GM23248 (cell line): ENCODE measurements at places on chromosomes 3 and 15.

- DNase-seq: no peak
Observed at GRCh38 chr3:153553605-153553945, 391.5 kb downstream of the RAP2B start.

GRCh38 chr15:80559761-80560160, 135.3 kb upstream of the ABHD17C start:
- no peak for DNase-seq

DNA sequence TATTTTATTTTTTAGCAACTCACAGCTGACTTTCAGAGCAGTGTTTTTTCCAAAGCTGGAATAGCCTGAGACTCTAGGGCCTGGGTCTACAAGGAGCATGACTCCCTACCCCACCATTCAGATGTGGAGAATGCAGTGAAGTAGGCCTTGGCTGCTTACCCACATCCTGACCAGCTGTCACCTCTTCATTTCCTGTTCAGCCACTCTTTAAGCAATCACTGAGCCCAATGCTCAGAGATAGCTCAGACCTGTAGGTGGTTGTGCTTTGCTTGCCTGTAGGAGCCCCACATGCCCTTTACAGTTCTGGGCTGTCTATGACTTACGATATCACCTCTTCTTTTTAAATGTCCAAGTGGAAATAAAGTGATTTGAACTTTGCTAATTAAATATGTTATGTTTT, 148.1 kb downstream of the NEK11 start:
- DNase-seq: peak; percentile 9

DNA sequence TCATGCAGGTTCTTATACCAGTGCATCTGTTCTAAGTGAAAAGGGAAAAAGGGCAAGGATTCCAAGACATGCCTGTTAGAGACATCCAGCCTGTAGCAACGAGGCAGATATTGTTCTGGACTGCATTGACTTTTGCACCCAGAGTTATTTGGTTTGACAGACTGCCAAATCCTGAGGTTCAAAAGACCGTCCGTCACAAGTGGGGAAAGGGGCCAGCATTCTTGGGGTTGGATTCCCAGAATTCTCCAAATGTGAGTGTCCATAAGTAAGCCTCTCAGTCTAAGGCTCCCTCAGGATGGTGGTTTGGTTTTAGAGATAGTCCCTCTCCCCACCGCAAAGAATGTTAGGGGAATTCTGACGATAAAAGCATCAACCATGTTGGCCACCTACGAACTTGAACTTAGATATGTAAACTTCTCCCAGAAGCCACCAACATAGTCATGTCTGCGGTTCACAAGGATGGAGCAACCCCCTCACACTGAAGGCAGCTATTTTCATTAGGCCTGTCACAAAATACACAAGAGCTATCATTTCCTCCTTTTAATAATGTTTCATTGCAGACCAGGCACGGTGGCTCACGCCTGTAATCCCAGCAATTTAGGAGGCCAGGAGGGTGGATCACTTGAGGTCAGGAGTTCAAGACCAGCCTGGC, 13.6 kb upstream of the LACTB start:
- DNase-seq: peak; percentile 99

DNA sequence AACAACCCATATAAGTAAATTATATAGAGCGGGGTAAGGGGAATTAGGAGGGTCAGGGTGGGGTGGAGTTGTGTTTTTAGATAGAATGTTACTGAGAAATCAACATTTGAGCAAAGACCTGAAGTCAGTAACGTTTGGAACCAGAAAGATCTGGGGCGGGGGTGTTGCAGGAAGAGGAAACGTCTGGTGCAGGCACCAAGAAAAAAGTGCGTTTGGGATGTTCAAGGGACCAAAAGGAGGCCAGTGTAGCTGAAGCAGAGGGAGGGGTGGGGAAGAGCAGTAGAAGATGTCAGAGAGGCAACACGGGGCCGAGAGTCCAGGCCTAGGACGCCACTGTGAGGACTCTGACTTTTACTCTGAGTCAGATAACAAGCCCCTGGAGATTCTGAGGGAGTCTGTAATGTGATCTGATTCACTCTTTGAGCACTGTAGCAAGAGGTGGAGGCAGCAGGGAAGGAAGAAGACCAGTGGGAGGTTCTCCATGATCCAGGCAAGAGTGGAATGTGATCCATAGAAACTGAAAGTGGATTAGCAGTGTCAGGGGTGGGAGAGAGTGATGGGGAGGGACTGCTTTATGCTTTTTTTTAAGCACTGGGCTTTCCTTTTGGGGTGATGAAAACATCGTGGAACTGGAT, 179.3 kb upstream of the CHRM5 start:
- peak; percentile 69 for DNase-seq

DNA sequence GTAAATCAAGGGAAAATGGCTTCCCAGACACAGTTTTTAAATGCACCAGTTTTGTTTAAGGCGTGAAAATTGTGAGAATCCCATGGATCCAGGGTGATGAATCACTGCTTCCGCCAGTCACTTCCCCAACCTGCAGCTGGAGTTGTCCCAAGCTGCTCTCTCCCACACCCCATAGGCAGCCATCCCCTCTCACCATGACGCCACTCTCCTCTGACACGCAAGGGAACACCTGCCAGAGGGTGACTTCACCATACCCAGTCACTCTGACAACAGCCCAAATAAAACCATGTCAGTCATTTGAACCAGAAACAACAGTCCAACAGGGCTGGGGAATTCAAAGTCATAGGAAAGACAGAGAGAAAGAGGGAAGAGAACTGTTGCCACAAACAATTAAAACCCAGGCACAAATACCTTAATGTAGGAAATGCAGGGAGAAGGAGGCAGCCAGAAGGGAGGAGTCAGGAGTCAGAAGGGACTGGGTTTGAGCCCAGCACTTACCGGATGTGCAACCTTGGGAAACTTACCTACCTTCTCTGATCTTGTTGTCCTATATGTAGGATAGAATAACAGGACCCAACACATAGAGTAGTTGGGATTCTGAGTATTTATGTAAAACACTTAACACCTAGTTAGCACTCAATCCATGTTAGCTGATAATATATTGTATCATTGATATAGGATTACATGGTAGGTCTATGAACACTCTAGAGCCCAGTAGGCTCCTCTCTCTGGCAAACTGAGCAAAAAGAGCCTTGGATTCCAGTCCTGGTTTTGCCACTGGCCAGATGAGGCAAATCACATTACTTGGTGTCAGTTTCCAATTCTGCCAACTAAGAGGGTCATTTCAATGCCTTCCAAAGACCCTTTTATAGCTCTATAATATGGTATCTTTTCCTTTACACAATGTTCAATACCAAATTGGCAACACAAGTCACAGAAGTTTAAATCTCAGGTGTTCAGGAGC, 326.3 kb upstream of the ICE2 start:
- peak; percentile 91 for DNase-seq

GRCh38 chr3:142944342-142944741, 19.1 kb downstream of the PAQR9 start:
- DNase-seq: no peak

GRCh38 chr15:67548862-67549651, 6.6 kb downstream of the MAP2K5 start:
- peak; percentile 70 for DNase-seq

- no peak for DNase-seq
Observed at GRCh38 chr3:160927620-160928019, 171.6 kb downstream of the PPM1L start.

DNA sequence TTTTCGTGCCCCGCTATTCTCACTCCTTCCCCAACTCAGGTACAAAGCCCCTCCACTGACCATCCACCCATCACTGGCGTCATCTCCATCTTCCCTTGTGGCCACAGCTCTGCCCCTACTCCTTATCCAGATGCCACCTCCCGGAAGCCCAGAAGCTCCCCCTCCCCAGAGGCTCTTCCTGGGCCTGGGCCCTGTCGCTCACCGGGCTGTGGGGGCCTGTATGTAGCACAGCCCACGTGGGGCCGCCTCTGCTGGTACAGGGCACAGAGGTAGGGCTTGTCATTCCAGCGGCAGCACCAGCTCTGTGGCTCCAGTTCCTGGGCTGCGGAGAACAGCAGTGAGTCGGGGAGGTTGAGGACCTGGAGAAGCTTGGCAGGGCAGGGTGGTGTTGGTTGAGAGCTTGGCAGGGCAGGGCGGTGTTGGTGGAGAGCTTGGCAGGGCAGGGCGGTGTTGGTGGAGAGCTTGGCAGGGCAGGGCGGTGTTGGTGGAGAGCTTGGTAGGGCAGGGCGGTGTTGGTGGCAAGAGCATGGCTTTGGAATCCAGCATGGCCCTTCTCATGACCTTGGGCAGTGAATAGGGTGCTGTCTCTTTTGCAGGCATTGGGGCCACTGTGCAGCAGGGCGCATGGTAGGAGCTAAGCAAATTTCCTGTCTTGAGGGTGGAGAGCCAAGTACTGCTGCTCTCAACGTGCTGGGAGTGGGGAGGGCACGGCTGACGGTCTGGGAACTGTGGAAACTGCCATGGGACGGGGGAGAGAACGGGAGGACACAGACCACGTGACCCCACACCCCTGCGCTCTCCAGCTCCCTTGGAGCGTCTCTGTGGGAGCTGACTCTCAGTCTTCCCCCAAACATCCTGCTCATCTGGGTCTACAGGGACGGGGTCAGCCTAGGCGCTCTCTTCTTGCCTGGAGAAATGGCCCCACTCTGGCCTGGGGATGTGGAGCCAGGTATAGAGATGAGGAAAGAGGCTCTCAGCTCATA, 43.4 kb downstream of the MUC20 start:
- DNase-seq: no peak

- DNase-seq: peak; percentile 85
Observed at GRCh38 chr3:115989684-115990421, 366.5 kb downstream of the GAP43 start.

DNA sequence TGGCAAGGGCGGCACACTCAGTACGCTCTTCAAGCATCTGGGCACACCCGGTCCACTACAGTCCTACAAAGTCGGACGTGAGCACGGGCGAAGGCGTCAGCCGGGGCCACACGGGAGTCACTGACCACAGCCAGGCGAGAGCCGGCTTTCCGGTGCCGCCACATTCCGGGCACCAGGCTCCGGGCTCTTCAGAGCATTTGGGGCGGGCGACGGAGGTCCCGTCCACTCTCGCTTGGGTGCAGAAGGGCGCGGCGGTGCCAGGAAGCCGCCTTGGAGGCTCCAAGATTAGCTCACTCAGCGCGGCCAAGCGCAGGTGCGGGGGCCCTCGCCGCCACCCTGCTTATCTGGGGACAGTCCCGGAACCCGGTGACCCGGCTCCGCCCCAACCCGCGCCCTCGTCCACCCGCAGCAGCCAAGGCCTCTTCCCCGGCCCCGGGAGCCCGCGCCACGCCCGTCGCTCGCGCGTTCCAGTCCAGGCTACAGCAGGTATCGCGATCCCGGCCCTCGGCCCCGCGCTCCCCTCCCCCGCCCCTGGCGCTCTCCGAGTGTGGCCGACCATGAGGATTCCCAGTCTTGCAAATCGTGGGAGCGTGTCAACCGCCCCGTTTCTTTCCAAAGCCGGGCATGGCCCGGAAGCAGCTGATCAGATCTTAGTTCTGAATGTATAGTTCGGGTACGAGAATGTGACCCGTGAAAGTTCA, at the start of gene ADPRH:
Gene ADPRH, plus strand, starts transcription at position 127 of the 701 bp plus-strand sequence. CDS start 2,678 bp downstream, outside the sequence.
- peak; percentile 77 for DNase-seq

- no peak for DNase-seq
Observed at GRCh38 chr3:142151828-142152227, 2.5 kb upstream of the TFDP2 start.

GRCh38 chr3:191350396-191351090, 20.2 kb upstream of the UTS2B start:
- DNase-seq: no peak

DNA sequence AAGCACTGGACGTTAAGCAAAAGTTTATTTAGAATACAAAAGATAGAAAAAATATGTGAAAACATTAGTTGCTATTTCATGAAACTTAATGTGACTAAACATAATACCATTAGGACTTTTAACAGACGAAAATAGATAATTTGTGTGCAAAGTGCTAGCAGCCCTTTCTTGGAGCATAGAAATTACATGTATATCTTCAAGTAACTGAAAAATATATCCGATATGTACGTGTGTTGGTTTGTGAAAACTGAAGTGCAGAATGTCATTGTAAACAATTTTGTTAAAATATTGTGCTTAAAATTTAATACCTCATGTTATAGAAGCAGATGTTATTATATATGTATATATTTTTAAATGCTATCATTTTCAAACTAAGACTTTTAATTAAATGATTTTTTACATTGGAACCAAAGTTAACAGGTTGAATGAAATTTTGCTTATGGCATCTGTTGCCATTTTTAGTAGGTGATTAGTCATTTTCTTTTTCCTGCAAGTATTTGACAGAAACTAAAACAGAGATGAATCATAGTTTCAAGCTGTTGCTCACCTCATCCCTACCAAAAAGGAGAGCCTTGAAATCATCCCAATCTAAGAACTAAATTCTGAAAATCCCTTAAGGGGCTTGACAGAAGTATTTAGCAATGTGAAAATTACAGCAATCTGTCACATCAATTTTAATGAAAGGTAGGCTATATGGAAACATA, 334.8 kb downstream of the NAALADL2 start:
- peak; percentile 78 for DNase-seq

DNA sequence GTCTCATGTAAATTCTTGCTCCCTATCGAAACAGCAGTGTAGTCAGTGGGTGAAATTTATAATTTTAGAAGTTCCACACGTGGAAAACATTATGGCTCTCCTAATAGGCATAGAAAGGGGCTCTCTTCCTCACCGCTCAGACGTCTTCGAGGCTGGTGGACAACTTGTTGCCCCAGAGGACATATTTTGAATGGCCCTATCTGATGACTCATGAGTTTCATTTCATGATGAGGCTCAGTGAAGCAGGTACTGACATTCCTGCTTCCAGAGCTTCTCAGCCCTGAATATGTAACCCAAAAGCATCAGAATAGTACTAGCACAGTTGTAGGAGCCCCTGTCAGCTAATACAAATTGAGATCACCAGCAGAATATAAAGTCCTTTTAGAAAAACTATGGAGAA, 117.9 kb downstream of the HERC1 start:
- DNase-seq: peak; percentile 39

DNA sequence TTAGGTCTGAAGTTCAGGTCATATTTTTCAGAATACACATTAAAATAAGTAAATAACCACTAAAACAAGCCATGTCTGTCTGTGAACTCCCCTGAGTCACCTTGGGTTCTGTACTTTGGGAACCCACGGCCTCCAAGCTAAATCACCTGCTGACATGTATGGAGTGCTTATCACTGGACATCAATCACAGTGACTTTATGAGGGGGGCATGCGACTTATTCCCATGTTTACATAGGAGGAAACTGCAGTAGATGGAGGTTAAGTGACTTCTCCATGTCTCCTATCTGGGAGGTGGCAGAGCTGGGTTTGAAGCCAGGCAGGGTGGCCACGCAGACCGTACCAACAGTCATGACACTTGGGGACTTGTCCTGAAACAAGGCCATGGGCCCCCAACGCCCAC, 8.1 kb downstream of the ITIH4 start:
- no peak for DNase-seq

DNA sequence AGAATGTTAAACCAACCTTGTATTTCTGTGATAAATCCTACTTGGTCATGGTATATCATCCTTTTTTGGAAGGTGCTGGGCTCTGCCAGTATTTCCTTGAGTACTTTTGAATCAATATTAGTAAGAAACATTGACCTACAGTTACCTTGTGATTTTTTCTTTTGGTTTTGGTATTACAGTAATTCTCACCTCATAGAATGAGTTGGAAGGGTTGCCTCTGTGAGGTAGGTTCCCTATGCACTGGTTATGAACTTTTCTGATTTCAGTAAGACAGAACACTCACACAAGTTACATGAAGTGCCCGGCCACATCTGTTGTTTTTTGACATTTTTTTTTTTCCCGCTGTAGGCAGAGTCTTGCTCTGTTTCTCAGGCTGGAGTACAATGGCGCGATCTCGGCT, 20.0 kb downstream of the PCCB start:
- DNase-seq: no peak
